Fibroblast of skin of left quadriceps (primary cell): ENCODE measurements at places on chromosomes 7 and 10.

- no peak for DNase-seq
Observed at GRCh38 chr7:97094284-97094930, 23.1 kb upstream of the SDHAF3 start.

- no peak for DNase-seq
Observed at GRCh38 chr7:96792115-96792514, 82.5 kb upstream of the SEM1 start.

GRCh38 chr7:9091282-9091681, 657.9 kb downstream of the NXPH1 start:
- no peak for DNase-seq

DNA sequence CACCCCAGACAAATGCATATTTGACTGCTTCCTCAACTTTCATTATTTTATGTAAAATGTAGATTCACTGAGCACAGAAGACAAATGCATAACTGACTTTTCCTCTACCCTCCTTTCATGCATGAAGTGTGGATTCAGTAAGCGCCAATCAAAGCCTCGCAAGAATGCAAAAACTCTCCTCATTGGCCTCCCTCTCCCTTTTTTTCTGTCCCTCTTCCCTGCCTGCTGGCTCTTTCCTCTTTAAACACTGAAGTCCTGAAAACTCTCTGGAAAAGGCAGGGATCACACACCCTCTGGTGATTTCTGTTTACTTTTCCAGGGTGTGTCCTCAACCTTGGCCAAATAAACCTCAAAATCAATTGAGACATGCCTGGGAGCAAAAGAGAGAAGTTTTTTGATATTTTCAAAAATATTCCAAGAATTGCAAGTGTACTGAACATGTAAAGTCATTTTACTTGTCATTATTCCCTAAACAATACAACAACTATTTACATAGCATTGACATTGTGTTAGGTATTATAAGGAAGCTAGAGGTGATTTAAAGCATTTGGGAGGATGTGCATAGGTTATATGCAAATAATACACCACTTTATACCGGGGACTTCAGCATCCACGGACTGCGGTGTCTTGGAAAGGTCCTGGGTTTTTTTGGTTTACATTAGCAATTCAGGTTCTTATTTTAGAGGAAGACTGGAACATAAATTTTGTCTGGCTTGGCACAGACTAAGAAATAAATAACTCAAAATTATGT, 71.4 kb downstream of the SEC61G start:
- DNase-seq: no peak

DNA sequence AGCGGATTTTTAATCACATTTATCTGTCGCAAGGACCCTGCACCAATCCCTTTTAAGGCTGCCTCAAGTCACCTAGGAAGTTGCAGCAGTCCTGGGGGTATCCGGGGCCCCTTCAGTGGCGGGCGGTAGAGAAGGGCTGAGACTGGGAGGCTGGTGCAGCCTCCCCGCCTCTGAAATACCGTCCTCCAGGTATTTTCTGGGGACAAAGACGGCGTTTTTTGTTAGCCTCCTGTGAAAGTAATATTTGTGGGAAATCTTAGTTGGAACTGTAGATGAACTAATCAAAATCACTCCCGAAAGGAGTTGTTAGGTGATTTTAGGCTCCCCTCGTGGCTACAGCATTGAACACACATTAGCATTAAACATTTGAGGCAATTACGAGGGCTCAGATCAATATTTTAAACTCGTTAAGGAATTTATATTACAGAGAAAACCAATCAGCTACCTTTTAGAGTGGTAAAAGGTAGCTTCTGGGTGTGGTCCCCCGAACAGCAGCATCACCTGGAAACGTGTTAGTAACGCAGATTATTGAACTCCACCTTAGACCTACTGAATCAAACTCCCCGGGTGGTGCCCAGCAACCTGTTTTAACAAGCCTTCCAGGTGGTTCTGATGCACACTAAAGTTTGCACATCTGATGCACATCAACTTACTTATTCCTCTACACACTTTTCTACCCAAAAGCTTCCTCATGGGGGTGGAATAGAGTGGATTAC, 530 bp upstream of the ANXA7 start:
- DNase-seq: no peak

DNA sequence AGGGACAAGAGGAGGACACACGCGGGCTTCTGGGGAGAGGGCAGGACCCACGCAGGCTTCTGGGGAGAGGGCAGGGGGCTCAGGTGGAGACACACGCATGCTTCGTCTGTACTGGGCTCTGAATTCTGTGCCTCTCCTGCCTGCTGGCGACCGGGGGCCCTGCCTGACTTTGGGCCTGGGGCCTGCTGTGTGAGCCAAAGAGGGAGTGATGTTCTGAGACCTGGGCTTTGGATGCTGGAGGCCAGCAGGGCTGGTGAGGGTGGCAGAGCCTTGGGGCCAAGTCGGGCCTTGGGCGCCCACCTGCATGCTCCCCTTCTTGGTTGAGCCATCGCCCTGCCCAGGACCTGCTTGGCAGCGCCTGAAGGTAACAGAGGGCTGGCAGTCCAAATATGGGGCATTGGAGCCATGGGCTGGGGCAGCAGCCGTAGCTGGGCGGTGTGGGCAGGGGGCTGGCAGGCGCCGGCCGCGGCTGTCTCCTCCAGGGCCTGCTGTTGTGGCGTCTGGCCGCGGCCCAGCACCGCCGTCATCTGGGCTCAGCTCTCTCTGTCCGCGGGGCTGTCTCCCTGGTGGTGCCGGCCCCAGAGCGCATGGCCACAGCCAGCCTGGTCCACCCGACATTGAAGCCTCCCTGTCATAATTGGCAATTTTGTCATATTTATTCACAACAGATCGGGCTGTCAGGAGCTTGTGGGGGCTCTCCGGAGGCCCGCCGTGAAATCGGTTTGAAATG, 78.9 kb downstream of the UNCX start:
- DNase-seq: no peak

GRCh38 chr7:41892356-41893100, 189.6 kb upstream of the INHBA start:
- DNase-seq: no peak

DNA sequence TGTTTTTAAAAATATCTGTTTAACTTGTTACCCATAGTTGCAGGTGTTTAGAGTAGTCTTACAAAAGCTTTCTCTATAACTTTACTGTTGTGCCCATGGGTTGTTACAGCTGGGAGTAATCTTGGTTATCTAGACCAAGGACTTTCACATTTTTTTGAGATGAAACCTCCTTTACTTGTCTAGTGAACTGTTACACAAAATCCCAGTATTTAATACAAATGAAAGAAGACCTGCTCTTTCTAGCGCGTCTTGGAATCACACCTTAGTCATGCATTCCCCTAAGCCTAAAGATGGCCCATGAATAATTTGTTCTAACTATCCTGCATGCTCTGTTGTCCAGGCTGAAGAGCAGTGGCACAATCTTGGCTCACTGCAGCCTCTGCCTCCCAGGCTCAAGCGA, 38.0 kb downstream of the CSGALNACT2 start:
- DNase-seq: no peak

GRCh38 chr7:40232242-40232893, 97.6 kb downstream of the SUGCT start:
- DNase-seq: peak; percentile 47

DNA sequence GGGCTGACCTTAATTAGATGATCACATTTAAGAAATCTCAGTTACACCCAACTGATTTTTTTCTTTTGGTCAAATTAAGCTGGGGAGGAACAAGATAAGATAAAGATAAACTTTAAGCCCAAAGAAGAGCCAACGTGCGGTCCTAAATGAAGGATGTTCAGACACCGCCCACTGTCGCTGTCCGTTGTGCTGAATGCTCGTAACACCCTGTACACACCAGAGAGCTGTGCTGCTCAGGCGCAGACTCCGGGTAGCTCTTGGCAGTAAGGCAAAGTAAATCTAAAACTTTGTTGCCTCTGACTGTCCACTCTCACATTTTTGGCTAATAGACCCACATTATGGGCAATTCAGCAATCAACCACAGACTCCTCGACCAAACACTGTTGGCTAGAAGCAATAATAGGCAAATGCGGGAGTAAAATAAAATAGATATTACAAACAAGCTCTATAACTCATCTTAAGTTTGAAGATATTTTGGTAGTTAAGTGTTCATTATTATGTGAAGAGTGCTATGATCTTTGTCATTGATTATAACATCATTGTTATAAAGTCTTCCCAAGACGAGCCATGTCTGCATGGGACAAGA, 57.1 kb downstream of the PLPP4 start:
- no peak for DNase-seq

DNA sequence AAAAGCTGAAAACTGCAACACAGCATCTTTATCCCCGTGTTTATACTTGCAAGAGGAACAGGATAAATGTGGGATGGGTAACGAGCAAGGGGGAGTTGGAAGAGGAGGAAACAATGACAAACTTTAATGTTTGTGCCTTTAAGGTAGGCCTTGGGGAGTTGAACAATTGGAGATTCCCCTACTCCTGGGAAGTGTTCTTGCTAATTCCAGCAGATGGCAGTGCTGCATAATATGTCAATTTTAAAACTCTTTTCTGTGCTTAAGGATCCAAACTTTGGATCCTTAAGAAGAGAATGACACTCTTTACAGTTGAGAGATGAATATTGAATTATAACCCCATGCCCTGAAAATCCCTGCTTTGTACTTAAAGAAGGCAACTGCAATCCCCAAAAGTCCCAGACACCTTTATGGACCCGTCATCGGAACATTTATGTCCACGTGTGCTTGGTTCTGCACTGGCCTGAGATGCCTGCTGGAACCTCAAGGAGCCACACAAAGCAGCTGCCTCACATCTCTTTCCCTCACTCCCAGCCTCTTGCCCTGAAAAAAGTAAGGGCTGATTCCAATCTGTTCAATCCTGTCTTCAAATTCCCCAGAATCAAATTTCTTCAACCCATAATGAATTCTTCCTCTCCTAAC, 12.0 kb downstream of the IFIT5 start:
- DNase-seq: peak; percentile 38

DNA sequence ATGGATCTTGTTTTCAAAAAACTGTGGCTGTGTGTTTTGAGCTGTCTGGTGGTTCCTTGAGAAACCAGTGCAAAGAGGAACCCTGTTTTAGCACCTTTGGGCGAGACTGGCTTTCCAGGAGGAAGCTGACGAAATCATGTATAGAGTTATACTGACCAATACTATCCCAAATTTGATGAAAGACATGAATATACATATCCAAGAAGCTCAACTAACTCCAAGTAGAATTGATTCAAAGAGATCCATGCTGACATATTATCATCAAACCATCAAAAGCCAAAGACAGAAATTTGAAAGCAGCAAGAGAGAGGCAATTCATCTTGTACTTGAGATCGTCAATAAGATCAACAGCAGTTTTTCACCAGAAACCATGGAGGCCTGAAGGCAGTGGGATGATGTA, 610.7 kb downstream of the DNAJB6 start:
- no peak for DNase-seq

- DNase-seq: no peak
Observed at GRCh38 chr10:5942001-5942400, 35.3 kb downstream of the IL15RA start.

DNA sequence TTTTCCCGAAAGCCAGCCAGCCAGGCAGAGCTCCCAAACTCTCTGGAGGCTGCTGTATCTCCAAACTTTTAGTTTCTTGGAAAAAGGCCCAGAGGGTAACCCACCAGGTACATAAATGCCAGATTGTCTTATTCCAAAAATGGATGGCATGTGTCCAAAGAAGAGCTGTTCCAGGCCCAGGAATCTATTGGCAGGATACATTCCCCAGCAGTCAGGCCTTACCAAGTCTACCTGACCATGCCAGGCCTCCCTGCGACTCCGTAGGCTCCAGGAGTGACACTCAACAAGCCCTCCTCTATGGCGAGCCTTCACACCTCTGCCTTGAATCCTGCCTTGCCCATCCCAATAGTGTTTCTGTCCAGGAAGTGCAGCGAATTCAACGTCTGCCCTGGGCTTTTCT, 95.6 kb downstream of the GRB10 start:
- DNase-seq: no peak

DNA sequence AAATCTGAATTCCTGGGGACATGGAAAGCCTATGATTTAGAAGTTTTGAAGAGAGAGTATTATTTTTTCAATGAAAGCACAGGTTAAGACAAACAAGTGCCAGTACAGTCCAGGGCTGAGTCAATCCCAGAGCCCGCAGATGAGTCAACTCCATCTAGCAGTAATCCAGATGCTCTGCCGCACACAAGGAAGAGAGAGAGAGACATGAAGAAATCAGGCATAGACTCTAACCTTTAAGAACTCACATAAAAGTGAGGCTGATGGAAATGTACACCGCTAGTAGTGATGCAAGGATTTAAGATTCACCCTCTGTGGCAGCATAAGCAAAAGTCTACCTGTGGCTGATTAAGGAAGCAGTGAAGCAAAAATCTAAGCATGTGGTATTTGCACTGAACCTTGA, 651.5 kb downstream of the TNS3 start:
- DNase-seq: peak; percentile 86

- no peak for DNase-seq
Observed at GRCh38 chr7:135290594-135290993, 57.0 kb downstream of the STRA8 start.

DNA sequence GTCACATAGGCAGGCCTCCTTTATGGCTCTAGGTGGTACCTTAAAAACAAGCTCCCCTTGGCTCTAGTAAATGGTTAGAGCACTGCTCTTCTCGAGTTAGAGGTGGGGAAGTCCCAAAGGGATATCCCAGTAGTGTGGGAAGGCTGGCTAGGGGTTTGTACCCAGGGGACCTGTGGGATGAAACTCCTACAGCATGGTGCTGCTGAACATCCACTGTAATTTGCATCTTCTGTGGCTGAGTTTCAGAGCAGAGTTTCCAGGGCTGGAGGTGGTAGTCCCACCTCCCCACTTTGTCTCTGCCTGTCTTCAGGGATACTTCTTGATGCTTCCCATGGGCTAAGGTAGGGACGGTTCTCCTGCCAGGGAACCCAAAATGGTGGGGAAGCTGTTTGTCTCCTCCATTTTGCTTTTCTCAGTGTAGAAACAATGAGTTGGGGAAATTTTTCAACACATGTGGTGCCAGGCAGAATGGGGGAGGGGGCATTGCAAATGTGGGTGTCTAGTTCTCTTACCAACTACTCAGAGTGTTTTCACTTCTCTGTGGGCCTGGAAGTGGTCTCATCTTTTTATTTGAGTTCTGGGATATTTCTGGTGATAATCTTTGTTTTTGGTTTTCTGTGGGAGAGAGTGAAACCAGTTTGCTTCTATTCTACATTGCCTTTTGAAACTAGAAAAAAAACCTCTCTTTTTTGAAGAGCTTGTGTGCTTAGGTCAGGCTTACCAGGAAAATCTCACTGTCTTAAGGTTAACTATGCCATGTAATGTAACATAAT, 36.3 kb downstream of the SCART1 start:
- no peak for DNase-seq

- DNase-seq: no peak
Observed at GRCh38 chr10:103617602-103618385, 124.3 kb downstream of the NEURL1 start.

- no peak for DNase-seq
Observed at GRCh38 chr7:8379264-8379663, 54.1 kb upstream of the NXPH1 start.

DNA sequence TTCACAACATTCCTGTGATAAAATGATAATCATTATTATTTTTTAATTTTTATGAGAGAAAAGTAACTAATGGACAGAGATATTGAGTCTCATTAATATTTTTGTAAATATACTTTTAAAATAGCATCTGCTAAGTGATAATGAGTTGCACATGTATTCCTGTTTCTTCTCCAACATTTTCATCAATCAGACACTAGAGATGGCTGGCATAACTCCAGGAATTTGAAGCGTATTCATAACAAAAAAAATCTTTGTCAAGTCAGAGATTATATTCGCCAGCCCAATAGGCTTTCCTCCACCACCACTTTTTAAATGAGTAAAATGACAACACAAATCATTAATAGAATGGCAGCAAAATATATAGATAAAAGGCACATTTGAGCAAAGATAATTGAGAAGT, 524.0 kb upstream of the KCND2 start:
- peak; percentile 13 for DNase-seq
